SW480 (cell line): ENCODE measurements at places on chromosomes 4 and X.

DNA sequence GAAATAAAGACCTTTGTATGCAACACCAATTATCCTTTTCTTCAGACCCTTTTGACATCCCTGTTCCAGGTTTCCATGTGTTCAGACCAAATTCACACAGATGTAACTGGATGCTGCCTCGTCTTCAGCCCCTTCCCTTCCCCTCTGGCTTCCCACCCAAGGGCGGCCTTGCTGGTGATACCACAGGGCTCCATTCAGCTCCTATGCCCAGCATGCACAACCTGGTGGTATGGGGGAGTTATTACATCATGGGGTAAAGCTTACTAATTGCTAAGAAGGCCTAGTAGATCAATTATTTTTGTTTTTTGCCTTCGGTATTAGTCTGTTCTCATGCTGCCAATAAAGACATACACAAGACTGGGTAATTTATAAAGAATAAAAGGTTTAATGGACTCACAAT is 317.0 kb upstream of the CXXC4 start:
- no peak for DNase-seq

DNA sequence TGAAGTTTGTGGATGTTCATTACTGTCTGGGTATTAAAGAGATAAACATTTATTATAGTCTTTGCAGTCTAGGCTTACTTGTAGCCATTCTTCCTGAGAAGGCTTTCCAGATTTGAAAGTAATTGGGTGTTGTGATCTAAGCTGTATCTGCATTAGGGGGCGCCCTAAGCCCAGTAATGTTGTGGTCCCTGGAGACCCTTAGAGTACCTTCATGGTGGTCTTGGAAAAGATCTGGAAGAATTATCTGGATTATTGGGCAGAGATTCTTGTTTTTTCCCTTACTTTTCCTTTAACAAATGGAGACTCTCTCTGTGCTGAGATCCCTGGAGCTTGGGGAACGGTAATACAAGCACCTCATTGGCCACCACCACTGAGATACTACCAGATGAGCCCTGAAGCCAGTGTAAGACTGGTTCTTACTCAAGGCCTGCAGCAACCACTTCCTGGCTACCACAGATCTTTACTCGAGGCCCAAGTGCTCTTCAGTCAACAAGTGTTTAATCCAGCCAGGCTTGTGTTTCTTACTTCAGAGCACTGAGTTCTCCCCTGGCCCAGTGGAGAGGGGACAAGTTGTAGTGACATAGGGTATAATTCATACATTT is 63.1 kb downstream of the RTL3 start:
- no peak for DNase-seq

GRCh38 chrX:134963041-134963440 is 27.8 kb upstream of the SMIM10 start:
- no peak for DNase-seq

DNA sequence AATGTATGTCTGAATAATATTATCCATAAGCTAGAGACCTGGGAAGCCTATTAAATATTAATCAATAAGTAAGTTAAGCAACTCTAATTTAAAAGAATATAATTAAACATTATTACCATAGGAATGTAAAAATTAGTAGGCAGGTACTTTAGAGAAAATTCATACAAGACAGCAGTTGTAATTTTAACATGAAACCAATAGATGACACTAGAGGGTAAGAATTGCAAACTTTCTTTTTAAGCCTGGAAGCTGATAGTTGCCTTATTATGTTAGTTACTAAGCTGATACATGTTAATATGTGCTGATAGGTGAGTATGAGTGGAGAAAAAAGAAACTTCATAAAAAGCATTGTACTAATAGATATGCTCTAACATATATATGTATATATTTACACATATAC is 1157.4 kb downstream of the FAM133A start:
- DNase-seq: peak; percentile 13

DNA sequence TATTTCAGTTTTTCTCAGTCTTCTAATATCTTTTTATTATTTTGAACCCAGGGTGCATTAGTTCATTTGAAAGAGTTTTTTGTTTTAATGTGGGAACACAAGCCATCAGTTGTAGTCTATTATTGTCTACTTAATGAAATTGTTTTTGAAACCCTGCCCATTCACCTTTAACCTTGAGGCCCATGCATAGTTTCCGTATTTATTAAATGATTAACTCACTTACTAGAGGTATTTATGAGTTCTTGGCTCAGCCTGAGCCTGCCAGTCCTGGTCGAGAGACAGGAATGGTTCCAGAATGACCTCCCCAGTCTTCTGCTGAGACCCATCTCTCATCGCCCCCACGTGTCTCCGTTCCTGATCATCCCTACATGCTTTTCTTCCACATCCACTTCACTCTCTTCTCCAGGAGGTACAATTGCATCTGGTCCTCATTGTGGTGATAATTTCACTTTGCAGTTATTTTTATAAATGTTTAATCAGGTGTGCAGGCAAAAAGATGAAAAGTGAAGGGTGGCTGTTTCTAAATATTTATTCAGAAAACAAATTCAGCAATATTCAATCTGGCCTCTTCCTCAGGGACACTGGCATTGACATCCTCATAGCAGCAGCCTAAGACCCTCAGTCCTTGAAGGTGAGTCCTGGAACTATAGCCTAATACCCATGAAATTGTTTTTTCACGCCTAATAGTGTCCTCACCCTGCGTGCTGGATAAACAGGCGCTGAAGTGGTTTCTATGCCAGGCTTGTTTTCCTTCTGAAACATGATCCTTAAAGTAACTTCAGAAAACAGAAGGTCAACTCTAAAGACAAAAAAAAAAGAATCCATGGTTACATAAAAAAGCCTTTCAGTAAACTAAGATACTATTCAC is 112.8 kb downstream of the KDR start:
- DNase-seq: no peak

DNA sequence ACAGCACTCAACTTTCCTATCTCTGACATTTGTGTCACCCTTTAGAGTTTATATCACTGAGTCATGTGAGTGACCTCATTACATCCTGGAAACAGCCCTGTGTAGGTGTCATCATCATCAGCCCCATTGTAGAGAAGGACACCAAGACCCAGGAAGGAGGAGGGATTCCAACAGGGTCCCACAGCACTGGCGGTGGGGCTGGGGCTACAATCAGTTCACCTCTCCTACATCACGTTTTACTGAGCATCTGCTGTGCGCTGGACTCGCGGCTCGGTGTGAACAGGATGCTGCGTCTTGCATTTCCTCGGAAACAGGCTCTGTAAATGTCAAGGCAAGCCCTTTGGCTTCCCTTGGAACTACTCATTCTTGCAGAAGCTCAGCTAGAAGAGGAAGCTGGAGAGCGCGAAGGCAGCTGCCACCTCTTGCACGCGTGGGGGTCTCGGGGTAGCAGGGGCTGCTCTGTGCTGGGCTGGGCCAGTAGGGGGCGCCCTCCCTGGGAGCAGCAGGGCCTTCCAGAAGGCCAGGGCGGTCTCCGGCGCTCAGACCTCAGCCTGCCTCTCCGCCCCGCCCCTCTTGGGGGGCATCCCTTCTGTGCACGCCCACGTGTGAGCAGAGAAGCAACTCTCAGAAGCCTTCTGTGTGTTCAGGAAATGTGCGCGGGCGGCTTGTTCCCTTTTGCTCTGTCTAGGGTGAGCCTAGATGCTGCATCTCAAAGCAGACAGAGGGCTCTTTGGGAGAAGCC is 29.0 kb downstream of the REELD1 start:
- no peak for DNase-seq

DNA sequence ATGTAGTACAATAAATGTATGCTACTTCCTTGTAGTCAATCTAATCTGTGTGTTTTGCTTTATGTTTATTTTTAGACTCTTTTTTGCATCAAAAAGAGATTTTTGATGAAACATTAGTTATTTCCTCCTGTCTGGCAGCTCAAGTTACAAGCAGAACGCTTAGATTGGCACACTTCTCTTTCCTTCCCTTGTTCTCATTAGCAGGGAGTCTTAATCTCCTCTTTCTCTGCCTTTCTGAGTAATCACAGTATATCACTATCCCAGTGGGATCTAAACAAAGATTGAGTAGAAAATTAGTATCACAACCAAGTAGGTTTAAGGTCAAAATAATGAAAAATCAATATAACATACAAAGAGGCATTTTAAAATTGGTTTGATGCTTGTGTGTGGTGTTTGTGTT is 1192.6 kb downstream of the C4orf33 start:
- no peak for DNase-seq

- no peak for DNase-seq
These were observed 1328.7 kb downstream of the ADGRL3 start for GRCh38 chr4:62528874-62529273.

GRCh38 chr4:137124278-137124932 is 407.9 kb downstream of the PCDH18 start:
- peak; percentile 40 for DNase-seq

DNA sequence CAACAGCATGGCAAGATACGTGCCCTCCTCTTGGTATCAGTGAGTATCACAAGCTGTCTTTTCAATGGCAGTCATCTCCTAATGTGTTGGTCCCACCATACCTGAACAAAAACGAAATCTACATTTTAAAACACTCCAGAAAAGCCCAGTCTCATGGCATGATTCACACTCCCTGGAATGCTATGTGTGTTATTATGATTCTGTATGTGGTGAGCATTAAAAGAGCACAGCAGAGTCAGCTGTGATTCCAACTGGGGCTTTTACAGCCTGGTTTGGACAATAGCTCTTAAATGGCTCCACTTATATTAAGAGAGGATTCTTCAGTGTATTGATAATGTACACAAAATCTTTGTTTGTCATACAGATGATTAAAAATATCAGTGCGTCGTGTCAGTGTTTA is 274.1 kb upstream of the GK2 start:
- DNase-seq: no peak

DNA sequence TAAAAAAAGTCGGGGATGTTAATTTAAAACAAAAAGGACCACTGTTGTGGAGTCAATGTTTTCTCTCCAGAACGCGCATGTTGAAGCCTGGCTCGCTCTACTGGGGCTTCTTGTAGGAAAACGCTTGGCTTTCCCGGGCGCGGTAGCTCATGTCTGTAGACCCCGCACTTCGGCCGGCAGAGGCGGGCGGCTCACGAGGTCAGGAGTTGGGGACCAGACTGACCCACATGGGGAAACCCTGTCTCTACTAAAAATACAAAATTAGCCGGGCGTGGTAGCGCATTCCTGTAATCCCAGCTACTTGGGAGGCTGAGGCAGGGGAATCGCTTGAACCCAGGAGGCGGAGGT is 15.6 kb downstream of the NELFA start:
- DNase-seq: no peak

GRCh38 chr4:39616651-39617050 is 22.0 kb downstream of the SMIM14 start:
- no peak for DNase-seq

- DNase-seq: no peak
These were observed 1427.9 kb downstream of the FAM133A start for GRCh38 chrX:95101851-95102390.

GRCh38 chr4:94758141-94758699 is 465 bp downstream of the BMPR1B start:
- peak; percentile 20 for DNase-seq

DNA sequence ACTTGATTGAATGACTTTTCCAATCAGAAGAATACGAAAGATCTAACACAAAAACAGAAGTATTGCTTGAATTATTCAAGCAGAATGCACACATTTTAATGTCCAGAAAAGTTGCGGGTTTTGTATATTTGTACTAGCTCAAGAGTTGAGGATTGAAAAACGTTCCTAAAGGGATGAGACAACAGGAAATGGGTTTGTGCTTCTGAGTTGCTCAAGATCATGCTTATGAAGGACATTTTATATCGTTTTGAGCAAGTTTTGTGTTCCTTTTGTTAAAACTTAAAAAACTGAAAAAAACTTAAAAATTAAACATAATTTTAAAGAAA is 353 bp upstream of the SMIM10 start:
- DNase-seq: no peak

DNA sequence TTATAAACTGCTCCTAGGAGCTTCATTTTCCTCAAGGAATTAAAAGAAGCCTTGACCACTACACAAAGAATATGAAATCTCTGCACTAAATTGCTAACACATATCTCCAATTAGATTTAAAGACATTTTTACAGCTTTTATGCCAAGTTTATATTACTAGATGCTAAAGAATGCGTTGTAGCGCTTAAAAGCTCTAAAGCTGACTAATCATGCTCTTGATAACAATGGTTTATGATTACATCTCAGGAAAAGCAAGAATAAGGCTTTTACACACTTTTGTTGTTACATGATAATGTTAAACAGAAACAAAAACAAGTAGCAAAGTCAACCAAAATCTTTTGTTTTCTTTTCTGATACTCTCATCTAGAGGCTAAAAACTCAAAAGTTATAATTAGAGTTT is 44.7 kb downstream of the SLC10A7 start:
- DNase-seq: no peak

GRCh38 chrX:122269243-122269781 is 914.8 kb upstream of the GRIA3 start:
- no peak for DNase-seq

DNA sequence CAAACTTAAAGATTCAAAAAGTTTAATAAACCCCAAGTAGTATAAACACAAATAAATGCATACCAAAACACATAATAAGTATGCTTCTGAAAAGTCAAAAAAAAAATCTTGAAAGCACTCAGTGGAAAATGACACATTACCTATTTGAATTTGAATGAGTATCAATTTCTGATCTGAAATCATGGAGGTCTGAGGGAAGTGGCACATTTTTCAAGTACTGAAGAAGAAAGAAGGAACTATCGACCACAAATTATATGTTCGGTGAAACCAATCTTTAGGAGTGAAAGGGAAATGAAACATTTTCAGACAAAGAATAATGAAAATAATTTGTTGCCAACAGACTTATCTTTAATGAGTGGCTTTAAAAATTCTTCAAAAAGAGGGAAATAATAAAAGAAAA is 12.1 kb upstream of the F9 start:
- no peak for DNase-seq

GRCh38 chr4:56821381-56822243 is at the start of gene SPINK2:
SPINK2 (minus strand) TSS chr4:56821701; CDS start chr4:56821662, 39 bp downstream.
- peak; percentile 46 for DNase-seq

GRCh38 chr4:89022426-89023128 is 34.4 kb downstream of the FAM13A start:
- no peak for DNase-seq

- DNase-seq: no peak
These were observed 25.6 kb downstream of the SMARCA5 start for GRCh38 chr4:143538979-143539669.

DNA sequence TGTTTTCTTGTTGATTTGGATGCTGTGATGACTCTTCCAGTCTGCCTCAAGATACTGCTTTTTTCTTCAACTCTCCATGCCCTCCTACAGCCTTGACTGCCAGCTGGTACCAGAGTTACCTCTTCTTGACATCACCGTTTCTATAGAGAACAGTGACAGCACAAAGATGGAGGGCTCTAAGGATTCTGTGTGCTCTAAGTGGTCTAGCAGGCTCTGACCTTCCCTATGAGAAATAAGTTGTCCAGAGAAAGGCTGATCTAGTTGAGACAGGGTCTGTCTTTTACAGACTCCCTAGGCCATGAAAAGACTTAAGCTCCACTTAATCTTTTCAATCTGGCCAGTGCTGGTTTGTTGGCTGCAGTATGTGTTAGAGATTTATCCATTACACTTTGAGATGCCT is at the start of gene AKAP4:
Gene AKAP4, minus strand, starts transcription at position 101 of the 400 bp plus-strand sequence. CDS start 118 bp downstream, outside the sequence.
- DNase-seq: no peak
